ENCODE measurements at places on chromosomes 4 and X. TPM values are rescaled to one million over a fixed set of nuclear protein-coding genes. Genes with fewer than 3 reads are reported as not detected.

- DNase-seq = no peak
These were observed 45.6 kb downstream of the SOD3 start for GRCh38 chr4:24840826-24841543.

OPRPN gene
- polyA plus RNA-seq = not detected

- DNase-seq = peak; percentile 82
These were observed 139.8 kb downstream of the BCOR start for GRCh38 chrX:39957816-39958566.

- DNase-seq = no peak
These were observed 90.7 kb upstream of the PCDH18 start for GRCh38 chr4:137623013-137623412.

SASH3 gene
- polyA plus RNA-seq = 0.27 TPM

DNA sequence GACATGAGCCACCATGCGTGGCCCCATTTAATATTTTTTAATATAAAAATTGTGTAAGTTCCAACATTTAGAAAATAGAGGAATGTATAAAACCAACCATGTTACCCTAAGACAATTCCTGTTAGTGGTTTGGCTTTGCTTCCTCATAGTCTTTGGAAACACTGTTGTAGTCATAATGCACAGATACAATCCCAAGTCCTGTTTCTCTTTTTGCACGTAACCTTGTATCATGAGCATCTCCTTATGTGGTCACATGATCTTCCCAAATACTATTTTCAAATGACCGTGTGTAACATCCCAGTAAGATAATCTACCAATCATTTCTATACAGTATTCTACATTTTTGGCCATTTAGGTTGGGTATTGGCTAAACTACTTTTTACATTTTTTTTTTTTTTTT is 13.9 kb upstream of the RHOH start:
- no peak for DNase-seq

TRAM1L1 gene
- polyA plus RNA-seq = 3.3 TPM

DNA sequence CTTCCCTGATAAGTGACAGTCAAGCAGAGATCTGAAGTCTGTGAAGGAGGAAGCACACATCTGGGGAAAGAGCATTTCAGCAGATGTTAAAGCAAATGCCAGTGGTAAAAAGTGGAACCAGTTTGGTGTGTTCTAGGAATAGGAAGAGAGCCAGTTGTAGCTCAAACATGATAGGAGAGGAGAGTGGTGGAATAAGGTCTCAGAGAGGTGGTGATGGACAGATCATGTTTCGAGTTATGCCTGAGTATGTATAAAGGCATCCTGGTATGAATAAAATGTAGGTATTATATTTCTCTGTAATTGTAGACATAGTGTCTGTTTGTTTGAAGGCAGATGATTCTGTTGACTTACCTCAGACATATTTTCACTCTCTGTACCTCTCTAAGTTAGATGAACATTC is 89.1 kb downstream of the LARP7 start:
- no peak for DNase-seq

PAGE4 gene
- polyA plus RNA-seq = not detected

SUV39H1 gene
- polyA plus RNA-seq = 6.0 TPM

- DNase-seq = peak; percentile 61
These were observed 485 bp downstream of the AADAT start for GRCh38 chr4:170089274-170089667.

DMRTC1B gene
- polyA plus RNA-seq = not detected

DNA sequence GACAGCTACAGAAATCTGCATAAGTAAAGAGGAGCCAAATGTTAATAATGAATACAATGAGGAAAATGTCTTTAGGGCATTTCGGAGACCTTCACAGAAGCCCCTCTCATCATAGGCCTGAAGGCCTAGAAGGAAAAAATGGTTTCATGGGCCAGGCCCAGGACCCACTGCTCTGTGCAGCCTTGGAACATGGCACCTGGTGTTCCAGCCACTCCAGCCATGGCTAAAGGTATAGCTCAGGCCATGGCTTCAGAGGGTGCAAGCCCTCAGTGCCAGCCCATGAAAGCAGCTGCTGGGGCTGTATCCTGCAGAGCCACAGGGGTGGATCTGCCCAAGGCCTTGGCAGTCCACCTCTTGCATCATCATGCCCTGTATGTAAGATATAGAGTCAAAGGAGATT is 261.1 kb downstream of the SNCA start:
- no peak for DNase-seq

PPEF2 gene
- polyA plus RNA-seq = not detected

- DNase-seq = no peak
These were observed 43.2 kb upstream of the SLC10A4 start for GRCh38 chr4:48439988-48440387.

IBSP gene
- polyA plus RNA-seq = not detected

GRCh38 chrX:37651921-37652452 is 33.6 kb upstream of the XK start:
- no peak for DNase-seq

UNC5C gene
- polyA plus RNA-seq = not detected

All from GM23248 (cell line).